ENCODE measurements at places on chromosomes 3 and 15.

DNA sequence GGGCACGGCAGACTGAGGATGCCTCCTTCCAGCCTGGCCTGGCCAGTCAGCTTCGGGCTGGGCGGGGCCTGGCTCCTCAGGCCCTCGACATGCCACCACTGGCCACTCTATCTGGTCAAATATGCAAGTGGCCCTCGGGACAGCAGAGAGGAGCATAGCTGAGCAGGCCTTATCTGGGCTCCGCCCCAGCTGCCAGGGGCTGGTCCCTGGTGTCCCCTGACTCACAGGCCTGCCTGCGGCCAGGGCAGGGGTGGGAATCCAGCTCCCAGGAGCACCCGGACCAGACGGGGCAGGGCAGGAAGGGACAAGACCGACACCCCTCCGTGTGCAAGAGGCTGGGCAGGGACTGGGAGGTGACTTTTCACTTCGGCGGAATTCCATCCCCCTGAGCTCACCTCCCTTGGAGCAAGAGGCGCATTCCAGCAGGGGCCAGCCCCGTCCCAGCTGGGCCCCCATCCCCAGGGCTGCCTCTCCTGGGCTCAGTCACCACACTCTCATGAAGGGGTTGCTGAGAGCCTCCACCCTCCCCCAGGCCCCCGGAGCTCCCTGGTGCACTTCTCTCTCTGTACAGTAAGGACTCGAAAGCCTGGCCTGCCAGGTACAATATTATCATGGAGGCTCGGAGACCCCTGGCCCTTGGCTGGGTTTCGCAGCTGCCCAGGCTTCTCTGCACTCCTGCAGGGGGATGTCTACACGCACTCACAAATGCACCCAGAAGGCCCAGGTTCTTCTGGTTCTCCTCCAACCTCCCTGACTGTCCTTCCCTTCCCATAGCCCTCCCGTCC lies 29.5 kb downstream of the WNT7A start:
- DNase-seq: no peak

DNA sequence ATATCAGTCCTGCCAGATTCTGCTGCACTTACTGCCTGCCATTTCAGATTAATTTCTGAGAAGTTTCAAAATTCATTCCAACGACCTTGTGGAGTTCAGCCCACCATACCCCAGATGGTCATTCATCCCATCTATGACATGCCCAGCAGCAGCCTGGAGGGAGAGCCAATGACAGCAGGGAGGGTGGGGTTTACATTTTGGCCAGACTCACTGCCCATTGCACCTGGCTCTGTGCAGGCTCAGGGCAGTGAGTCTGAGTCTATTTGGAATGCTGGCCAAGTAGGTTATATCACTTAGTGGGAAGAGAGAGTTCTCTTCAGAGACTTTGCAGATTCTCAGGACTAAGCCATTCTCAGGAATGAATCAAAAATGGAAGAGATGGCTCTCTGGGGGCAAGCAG lies 21.5 kb downstream of the SRPRB start:
- DNase-seq: no peak

DNA sequence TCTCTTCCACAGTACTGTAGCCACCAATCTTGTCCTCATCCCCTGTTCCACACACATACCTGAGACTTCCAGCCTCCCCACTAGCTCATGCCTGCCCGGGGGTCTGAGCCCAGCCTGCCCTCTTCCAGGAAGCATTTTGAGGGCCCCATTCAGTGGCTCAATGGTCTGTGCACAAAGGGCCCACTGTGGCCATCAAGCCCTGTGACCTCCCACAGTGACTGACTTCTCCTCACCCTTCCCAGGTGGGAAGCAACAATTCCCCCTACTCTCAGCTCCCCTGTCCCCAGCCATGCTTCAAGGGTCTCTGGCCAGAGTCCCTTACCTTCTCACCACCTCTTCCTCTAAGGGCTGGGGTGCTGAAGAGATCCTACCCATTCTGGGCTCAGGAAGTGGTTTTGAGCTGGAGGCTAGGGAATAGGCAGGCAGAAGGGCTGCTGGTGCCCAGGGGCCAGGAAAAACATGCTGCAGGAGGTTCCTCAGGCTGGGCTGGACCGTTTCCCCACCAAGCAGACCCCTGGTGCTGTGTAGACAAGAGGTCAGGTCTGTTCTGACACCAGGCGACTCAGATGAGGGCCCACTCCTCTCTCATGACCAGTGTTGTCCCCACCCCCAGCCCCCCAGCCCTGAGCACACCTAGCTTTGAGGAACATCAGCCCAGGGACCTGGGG lies 3.0 kb upstream of the KLF15 start:
- no peak for DNase-seq

DNA sequence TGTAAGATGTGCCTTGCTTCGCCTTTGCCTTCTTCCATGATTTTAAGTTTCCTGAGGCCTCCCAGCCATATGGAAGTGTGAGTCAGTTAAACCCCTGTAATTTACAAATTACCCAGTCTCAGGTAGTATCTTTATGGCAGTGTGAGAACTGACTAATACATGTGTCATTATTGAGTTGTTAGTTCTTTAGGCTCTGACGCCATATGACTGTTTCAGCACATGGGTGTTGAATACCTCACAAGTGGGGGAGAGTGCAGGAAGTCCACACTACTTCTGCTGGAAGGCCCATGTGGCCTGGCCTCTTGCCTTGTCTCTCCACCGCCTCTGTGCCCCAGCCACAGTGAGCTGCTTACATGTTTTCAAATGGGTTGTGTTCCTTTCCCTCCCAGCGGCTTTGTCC lies 28.5 kb downstream of the MFSD1 start:
- no peak for DNase-seq

- no peak for DNase-seq
Observed at GRCh38 chr3:194575484-194576210, 57.6 kb downstream of the TMEM44 start.

- no peak for DNase-seq
Observed at GRCh38 chr3:45320986-45321385, 67.4 kb upstream of the LARS2 start.

GRCh38 chr15:77623755-77624524 lies 8.8 kb downstream of the LINGO1 start:
- DNase-seq: no peak

- no peak for DNase-seq
Observed at GRCh38 chr3:42505849-42506410, 3.5 kb downstream of the VIPR1 start.

- DNase-seq: no peak
Observed at GRCh38 chr3:182259579-182259978, 533.7 kb upstream of the ATP11B start.

DNA sequence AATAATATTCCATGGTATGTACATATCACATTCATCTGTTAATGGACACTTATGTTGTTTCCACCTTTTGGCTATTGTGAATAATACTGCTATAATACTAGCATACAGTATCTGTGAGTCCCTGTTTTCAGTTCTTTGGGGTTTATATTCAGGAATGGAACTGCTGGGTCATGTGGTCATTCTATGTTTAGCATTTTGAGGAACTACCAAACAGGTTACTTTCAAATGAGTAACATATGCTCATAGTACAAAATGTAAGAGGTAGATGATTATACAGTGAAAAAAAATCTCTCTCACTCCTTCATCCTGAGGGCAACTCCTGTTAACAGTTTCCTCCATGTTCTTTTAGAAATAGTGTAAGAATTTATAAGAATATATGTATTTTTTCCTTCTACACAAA lies 162.2 kb downstream of the PLD1 start:
- DNase-seq: no peak

DNA sequence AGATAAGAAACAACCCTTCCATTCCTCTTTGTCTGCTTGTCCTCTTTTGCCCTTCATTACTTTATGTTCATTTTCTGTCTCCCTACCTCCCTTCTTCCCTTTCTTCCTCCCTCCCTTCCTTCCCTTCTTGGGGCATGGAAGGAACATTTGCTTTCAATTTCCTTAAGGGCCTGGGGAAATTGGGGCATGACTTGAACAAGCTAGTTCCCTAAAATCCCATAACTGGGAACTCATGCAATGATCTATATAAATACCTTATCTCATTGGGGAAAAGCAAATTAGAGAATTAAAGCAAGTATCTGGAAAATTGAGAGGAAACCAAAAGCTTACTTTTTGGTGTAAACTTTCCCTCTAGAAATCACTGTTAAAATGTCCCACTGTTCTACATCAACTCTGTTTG lies 35.7 kb downstream of the BOC start:
- DNase-seq: no peak

DNA sequence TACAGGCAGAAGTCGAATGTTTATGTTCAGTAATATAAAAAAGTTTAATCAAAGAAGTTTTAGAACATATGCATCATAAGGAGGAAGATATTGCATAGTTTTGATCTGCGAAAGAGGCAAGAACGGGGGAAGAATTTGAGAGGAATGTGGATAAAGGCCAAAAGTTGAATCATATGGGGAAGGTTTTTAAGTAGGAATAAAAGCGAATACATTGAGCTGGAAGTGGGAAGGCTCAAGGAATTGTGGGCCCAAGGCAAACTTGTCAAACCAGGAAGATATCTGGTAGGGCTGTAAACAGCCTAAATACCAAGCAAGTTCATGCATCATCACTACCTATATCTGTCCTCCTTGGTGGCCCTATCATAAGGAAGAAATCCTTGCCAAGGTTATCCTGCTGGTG lies 186.9 kb downstream of the MAGI1 start:
- no peak for DNase-seq

- DNase-seq: no peak
Observed at GRCh38 chr3:129268396-129268795, 10.3 kb upstream of the HMCES start.

DNA sequence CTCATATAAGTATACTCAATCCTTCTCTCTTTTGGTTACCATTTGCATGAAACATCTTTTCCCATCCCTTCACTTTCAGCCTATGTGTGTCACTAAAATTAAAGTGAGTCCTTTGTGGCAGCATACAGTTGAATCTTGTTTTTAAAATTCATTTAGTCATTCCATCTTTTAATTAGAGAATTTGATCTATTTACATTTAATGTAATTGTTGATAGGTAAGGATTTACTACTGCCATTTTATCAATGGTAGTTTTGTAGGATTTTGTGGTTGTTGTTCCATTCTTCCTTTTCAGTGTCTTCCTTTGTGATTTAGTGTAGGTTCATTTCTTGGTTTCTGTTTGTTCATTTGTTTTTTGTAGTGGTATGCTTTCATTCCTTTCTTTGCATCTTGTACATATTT lies 191.9 kb upstream of the CTNNB1 start:
- DNase-seq: no peak

DNA sequence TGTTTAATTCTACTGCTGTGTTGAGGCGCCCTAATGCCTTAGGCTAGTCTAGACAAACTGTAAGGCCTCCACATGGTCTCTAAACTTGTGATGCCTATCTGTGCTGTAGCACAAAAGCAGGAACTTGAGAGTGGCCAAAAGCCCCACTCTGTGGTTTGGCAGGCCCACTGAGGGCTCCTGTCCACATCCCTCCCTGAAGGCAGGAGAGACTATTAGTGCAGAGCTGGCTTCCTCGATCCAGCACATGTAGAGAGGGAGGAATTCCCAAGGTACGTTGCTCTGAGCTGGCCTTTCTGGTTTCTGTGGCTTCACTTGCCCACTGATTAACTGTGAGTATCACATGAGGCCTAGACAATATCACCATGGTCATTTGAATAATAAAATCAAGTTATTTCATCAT lies 90.6 kb downstream of the POLR2M start:
- DNase-seq: no peak
